ENCODE measurements at places on chromosomes 3 and 15. TPM values are rescaled to one million over a fixed set of nuclear protein-coding genes. Genes with fewer than 3 reads are reported as not detected.

- no peaks in the 10 kb centered on the region for H3K36me3 ChIP-seq
- DNase-seq, result no peak
- no peaks in the 10 kb centered on the region for H3K27me3 ChIP-seq
- no peak overlapping the region for H3K4me3 ChIP-seq
Measured at GRCh38 chr3:59265566-59265965, 215.7 kb upstream of the CFAP20DC start.

The RBM5 gene
- total RNA-seq, result 324 TPM

DNA sequence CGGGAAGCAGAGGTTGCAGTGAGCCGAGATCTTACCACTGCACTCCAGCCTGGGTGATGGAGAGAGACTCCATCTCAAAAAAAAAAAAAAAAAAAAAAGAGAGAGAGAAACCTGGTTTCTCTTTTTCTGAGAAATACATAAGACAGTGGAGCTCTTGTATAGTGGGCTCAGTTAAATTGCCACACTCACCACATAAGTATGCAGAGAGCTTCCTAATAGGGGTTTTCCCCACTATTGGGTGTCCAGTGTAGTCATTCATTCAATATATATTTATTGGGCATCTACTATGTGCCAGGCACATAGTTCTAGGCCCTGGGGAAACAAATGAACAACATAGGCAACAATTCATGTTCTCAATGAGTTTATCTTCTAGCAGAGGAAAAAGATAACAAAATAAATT, 48.9 kb upstream of the FMN1 start:
- no peaks in the 10 kb centered on the region for H3K36me3 ChIP-seq
- H3K4me3 ChIP-seq, result no peak overlapping the region
- H3K4me1 ChIP-seq, result no peaks in the 10 kb centered on the region
- no peak overlapping the region for H3K27ac ChIP-seq
- DNase-seq, result no peak
- no peaks in the 10 kb centered on the region for H3K27me3 ChIP-seq

DNA sequence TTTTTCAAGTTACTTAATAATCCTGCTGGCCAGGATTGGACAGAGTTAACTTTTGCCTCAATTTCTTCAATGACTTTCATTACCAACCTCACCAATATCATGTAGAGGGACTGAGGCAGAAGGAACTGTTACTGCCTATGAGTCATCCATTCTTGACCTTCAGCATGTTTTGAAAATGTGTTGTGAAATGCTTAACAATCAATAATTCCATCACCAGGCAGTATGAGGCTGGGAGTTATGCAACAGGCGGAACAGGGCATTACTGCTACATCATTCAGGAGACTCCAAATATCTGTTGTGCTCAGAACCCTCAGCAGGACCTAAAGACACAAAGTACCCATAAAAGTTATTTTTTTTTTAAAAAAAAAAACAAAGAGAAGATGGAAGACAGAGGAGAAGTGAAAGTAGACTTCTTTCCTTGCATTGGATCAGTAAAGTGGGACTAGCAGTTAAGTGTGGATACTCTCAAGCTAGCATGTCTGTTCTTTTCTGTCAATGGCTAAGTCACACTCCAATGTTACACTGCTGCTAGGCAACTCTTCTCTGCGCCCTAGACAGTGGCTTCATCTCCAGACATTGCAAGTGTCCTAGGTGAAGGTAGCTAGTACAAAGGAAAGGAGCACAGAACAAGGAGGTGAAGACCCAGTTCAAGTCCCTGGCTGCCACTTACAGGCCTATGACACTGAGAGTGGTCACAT, 184.9 kb upstream of the LPP start:
- peaks cover 3% of the 10 kb centered on the region for H3K4me1 ChIP-seq
- no peaks in the 10 kb centered on the region for H3K36me3 ChIP-seq
- no peak for DNase-seq
- H3K4me3 ChIP-seq, result no peak overlapping the region
- no peaks in the 10 kb centered on the region for H3K27me3 ChIP-seq

The CCK gene
- not detected for total RNA-seq

- no peaks in the 10 kb centered on the region for H3K27me3 ChIP-seq
- DNase-seq, result no peak
- H3K27ac ChIP-seq, result no peak overlapping the region
- H3K36me3 ChIP-seq, result no peaks in the 10 kb centered on the region
- no peak overlapping the region for H3K4me3 ChIP-seq
Measured at GRCh38 chr3:115715241-115715745, 92.0 kb downstream of the GAP43 start.

DNA sequence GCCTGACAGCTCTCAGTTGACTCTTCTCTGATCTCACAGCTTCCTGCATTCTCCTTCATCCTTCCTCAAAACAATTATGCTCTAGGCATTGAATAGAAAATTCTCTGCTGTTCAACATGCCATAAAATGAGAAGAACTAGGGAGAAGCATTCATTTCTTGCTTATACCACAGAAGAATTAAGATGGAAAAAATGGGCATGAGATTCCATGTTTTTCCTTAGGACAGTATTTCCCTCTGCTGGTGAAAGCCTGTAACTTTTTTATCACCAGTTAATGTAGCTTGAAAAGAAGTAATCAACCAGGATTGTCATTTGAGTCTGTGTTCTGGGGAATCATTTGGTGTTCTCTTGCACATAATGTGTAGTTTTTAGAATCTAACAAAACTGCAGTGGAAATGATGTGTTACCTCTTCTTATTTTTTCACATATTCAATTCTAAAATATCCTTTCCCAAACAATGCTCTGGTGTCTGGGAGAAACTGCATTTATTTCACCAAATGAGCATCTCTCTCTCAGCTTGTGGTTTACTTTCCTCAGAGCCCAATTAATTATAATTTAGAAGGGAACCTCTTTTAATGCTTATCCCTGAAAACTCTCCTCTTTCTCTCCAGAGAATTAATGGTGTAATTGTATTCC, 92.8 kb upstream of the DCBLD2 start:
- no peaks in the 10 kb centered on the region for H3K4me1 ChIP-seq
- H3K27ac ChIP-seq, result no peak overlapping the region
- H3K4me3 ChIP-seq, result no peak overlapping the region
- H3K36me3 ChIP-seq, result no peaks in the 10 kb centered on the region

DNA sequence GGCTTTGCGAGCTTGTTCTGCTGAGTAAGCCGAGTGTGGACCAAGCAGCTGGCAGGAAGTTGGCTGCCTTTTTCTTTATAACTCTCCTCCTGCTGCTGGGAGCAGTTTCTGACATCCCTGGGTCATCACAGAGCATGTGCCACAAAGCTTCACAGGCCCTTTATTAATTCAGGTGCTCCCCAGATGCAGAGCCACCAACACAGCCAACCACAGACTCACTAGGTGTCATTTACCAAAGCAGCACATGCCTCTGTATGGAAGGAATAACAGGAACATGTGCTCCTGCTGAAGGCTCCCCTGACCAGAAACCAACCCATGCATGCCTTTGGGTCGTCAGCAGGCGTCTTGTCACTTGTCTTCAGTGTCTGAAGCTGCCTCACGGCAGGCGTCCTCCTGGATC, 152.5 kb downstream of the ADAMTS17 start:
- no peaks in the 10 kb centered on the region for H3K27me3 ChIP-seq
- H3K36me3 ChIP-seq, result no peaks in the 10 kb centered on the region
- H3K4me1 ChIP-seq, result no peaks in the 10 kb centered on the region
- H3K4me3 ChIP-seq, result no peak overlapping the region

DNA sequence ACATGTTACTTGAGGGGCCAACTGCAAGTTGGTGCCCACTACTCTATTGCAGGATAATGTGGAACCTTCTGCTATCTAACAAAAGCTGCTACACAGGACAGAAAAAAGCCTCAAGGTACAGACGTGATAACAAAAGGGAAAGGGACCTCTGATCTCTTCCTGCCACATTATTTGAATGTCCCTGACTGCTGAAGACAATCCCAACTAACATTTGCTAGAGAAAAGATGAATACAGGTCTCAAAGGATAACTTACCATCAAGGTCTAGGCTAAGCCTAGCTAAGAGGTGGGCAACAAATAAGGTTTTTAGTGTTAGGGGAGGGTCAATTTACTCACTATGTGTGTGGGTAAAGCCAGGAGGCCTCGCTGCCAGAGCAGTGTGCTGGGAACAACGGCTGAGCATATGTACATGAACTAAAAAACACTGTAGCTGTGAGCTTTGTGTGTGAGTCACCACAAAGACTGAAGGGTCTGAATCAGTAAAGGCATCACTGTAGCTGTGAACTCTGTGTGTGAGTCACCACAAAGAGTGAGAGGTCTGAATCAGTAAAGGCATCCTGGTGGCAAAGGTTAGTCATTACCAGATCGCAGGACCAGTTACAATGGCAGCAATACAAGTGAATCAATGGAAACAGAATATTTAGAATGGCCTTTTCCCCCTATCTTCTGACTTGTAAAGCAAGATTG, 111.7 kb downstream of the LMLN start:
- no peak overlapping the region for H3K27ac ChIP-seq
- H3K36me3 ChIP-seq, result no peaks in the 10 kb centered on the region
- no peaks in the 10 kb centered on the region for H3K27me3 ChIP-seq
- no peak overlapping the region for H3K4me3 ChIP-seq
- H3K4me1 ChIP-seq, result no peaks in the 10 kb centered on the region

- no peak for DNase-seq
- peaks cover 11% of the 10 kb centered on the region for H3K4me1 ChIP-seq
- H3K27me3 ChIP-seq, result peaks cover 32% of the 10 kb centered on the region
- H3K36me3 ChIP-seq, result no peaks in the 10 kb centered on the region
Measured at GRCh38 chr3:173401369-173401768, 3.8 kb downstream of the NLGN1 start.

DNA sequence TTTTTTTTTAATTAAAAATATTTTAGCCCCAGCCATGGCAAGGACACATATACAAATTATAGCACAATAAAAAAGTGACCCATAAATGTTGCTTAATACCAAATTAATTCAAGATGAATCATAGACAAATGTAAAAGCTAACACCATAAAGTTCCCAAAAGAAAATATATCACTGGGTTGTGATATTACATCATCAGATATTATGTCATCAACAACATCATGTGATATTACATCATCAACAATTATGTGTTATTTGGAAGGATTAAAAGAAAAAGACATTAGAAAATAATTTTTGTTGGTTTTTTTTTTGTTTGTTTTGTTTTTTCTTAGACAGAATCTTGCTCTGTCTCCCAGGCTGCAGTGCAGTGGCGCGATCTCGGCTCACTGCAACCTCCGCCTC, 34.5 kb upstream of the ABHD10 start:
- H3K27ac ChIP-seq, result no peak overlapping the region
- H3K4me1 ChIP-seq, result no peaks in the 10 kb centered on the region
- no peaks in the 10 kb centered on the region for H3K27me3 ChIP-seq
- peaks cover 4% of the 10 kb centered on the region for H3K36me3 ChIP-seq

Measured in CD4-positive, alpha-beta T cell (primary cell).